AG04450 (cell line): ENCODE measurements at places on chromosomes 16 and 17.

- DNase-seq = no peak
These were observed 278.3 kb upstream of the CCL2 start for GRCh38 chr17:33976831-33977230.

- no peak for DNase-seq
These were observed 5.8 kb downstream of the TRAF4 start for GRCh38 chr17:28749516-28750177.

GRCh38 chr16:22660441-22661160, 149.9 kb downstream of the NPIPB5 start:
- no peak for DNase-seq

DNA sequence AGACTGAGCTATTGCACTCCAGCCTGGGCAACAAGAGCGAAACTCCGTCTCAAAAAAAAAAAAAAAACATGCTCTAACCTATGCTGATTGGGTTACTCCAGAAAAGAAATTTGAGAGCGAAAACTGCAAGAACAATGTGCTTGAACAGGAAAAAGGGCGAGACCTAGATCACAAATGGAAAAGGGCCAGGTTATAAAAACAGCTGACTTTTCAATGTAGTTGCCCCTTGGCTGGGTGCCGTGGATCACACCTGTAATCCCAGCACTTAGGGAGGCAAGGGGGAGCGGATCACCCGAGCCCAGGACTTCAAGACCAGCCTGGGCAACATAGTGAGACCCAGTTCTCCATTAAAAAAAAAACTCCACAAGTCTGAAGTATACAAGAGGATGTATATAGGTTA, 48.8 kb downstream of the MRM3 start:
- DNase-seq = no peak

GRCh38 chr16:3592559-3592958, 15.4 kb upstream of the NLRC3 start:
- DNase-seq = no peak

DNA sequence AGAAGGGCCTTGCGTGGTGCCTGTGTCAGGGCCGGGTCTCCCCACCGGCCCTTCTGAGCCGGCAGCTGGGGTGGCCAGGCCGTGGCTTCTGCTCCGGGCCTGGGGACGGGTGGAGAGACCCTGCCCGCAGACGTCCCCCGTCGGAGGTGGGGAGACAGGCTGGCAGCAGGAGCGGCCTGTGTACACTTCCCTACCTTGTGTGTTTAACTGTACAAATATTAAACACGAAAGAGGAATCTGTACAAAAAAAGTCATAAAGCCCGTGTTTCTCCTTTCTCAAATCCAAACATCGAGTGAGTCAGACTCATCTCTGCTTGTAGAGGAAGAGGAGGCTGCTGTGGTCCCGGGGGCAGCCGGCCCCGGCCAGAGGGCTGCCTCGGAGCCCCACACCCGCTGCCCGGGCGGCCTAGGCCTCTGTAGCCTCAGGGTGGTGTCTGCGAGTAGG, 2.0 kb downstream of the CACNA1H start:
- DNase-seq = no peak

DNA sequence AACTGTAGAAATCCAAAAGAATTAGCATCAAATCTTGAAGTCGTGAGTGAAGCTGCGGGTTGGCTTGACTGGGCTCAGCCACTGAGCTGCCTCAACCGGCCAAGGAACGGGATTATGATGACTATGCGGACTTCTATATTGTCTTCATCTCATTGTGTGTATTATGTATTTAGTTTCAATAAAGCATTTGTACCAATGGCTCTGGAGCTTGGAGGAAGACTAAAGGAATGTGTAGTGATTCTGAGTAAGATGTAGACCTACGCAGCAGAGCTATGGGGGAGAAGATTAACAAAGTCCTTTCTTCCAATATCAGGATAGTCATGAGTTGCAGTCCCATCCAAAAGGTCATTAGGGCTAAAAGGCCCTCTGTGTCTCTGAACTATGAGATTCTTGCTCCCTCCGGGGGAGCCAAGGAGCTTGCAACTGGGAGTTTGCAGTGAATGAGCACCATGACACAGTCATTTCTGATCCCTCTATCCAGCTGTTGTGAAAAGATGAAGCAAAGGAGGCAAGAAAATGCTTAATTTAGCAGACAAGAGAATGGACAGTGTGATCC, 8.3 kb downstream of the EME1 start:
- no peak for DNase-seq

DNA sequence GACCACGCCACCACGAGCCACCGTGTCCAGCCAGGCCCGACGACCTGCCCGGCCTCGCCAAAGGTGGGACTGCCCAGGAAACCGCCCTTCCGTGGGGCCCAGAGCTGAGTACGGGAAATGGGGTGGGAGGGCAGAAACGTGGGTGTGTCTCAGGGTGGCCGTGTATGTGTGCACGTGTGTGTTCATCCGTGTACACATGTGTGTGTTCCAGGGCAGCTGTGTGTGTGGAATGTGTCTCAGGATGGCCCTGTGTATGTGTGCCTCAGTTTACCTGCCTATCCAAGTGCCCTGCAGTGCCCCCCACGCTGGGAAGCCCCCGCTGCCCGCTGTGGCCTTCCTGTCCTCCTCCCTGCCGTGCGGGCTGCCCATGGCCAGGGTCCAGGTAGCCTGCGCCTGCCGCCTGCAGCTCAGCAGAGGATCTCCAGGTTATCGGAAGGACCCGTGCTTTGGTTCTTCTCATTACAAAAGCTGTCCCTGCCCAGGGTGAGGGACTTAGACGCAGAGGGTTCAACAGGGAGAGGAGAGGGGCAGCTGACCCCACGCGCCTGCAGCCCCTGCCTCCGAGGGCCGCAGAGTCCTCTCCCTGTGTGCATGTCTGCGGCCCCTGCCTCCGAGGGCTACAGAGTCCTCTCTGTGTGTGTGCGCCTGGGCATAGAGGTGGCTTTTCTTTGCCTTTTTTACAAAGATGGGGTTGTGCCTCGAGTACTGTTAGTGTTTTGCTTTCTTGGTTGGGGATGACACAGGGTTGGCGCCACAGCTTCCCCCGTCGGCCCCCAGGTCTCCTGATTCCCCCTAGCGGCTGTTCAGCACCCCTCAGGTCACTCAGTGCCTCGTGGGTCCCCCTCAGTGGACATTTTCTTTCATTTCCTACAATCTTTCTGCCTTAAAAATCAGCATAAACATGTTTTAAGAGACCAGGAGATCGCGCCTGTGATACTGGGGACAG, 23.6 kb downstream of the ZNF469 start:
- DNase-seq = no peak

DNA sequence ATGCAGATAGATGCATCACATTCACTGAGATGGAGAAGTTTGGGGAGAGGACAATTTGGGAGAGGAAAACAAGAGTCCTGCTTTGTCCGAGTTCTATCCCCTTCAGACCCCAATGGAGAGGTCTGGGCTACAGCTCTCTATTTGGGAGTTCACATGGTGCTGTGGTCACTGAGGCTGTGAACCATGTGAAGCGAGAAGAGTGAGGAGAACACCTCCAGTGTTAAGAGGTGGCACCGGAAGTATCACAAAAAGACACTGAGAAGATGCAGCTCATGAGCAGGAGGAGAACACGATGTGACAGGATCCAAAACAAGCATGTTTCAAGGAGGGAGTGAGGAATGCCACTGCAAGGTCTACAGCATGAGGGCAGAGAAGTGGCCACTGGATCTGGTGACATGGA, 39.7 kb downstream of the PIK3R5 start:
- no peak for DNase-seq
